NCI-H187 (cell line): ENCODE measurements at places on chromosomes 1 and 21.

DNA sequence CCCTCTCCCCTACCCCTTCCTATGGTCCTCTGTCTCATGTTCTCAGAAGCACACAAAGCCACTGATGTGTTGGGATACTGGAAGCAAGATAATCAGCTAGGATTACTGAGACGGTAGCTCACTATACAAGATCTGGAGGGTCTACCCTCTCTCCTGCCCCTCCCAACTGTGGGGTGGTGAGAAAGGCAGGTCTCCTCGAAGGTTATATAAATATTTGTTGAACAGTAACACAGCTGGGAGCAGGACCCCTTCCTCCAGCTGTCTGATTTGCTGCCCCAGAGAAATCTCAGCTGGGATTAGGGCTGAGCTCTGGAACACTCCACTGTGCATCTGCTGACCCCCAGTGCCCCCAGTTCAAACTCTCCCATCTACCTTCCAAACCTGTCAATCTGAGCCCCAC is 94.2 kb upstream of the IPO9 start:
- no peak for DNase-seq

DNA sequence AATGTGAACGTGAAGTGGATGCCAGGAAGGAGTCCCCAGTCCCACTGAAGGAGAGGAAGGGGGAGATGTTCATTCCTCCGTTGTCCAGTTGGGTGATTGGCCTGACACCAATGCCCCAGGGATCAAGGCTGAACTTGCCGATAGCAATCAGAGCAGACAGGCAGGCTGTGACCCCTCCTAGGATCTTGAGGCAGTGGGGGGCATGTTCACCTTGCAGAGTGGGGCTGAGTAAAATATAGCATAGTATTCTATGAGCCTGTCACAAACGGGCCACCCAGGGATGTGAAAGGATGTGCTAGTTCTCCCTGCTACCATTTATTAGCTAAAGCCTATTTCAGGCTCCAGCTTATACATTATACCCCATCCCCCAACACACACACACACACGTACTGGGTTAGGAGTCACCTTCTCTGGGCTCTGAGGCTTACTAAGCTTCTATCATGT is 80.7 kb upstream of the CD34 start:
- no peak for DNase-seq

DNA sequence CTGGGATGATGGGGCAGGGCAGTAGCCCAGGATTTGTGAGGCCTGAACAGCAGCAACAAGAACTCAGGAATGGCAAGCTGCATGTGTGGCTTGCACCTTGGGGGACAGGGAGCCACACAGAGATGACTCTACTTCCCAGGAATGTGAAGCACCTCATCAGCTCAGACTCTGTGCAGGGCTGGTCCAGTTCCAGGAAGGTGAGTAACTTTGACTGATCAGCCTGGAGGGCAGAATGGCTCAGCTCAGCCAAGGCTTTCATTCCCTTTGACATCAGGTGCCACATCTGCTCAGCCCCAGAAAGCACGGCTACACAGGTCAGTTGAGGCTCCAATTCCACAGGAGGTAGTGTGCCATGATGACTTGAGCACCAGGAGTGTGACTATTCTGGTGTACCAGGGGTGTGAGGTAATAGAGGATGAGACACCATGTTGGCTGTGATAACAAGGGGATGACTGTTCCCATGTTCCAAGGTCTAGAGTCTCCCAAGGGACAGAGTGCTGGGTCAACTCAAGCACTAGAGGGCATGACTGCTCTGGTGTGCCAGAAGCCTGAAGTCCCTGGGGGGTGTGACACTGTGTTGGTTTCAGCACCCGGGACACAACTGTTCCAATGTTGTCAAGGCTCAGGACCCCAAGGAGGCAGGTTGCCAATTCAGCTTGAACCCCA is 625.8 kb upstream of the ADGRL2 start:
- no peak for DNase-seq

DNA sequence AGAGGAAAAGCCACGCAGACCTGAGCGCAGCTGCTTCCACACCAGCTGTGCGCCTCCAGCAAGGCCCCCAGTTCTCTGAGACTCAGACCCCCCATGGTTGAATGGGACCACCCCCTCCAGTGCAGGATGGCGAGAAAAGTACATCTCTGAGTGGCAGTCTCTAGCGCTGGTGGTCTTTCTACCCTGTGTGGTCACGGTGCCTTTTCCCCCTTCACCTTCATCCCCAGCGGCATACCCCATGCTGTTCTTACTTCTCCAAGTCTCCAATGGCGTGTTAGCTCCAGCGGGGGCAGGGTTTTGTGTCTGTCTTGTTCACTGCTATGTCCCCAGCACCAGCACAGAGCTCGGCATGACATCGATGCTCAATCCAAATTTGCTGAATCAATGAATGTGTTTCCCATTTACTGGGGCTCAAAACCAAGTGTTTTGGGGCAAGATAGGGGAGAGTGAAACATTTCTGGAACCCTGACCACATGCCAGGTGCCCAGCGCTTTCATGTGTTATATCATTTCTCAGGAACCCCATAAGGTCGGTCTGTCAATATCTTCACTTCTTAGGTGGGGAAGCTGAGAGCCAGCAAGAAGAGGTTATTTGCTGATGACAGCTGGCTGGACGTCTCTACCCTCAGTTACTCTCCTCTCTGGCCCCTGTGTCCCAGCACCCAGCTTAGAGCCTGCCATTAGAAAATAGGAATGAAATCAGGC is 959 bp upstream of the SDC3 start:
- no peak for DNase-seq

DNA sequence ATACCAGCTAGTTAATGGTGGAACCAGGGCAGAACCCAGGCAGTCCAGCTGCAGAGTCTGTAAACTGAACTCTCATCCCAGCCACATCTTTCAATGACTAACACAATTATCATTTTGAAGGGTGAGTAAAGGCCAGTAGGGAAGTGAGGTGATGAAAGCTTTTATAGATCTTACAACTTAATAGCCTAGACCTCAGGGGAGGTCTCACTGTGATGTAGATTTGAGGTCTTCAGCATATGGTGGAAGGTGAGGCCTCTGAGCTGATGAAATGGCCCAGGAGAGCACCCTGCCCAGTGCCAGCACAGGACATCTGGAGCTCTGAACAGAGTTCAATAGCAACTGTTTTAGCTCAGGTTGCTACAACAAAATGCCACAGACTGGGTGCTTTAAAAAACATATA is 44.8 kb upstream of the POU2F1 start:
- no peak for DNase-seq
